ENCODE measurements at places on chromosomes 11 and 22.

DNA sequence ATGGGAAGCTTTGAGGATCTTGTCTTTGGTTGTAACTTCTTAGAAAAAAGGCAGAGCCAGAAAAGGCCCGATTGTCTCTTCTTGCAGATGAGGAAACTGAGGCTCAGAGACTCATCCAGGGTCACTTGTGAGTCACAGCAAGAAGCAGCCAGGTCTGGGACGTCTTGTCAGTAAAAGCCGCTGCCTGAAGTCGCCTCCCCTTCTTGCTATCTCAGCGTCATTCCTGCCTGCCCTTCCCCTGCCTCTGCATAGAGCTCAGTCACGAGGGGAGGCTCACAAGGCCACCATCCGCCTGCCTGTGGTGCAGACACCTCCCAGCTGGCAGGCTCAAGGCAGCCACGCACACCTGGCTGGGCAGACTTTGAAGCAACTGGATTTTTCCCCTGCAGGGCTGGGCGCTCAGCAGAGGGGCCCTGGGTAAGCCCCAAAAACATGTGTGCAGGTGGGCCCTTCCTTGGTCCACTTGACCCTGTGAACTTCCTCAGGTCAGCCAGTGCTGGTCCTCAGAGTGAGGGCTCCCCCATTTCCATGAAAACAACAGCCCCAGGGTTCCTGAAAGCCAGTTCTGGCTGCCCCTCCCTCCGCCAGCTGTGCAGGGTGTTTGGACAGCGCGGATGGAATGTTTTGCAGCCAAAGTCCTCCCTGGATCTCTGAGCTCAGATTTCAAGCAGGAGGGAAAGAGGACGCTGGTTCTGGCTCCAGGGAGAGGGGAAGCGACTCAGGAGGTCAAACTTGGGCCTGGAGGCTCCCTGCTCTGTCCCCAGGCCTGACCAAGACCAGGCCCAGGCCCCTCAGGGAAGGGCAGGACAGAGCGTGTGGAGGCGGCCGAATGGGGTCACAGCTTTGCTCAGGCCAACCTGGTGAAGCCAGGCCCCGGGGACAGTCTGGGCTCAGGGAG, 6.0 kb upstream of the RAB3IL1 start:
- DNase-seq = peak; percentile 18

DNA sequence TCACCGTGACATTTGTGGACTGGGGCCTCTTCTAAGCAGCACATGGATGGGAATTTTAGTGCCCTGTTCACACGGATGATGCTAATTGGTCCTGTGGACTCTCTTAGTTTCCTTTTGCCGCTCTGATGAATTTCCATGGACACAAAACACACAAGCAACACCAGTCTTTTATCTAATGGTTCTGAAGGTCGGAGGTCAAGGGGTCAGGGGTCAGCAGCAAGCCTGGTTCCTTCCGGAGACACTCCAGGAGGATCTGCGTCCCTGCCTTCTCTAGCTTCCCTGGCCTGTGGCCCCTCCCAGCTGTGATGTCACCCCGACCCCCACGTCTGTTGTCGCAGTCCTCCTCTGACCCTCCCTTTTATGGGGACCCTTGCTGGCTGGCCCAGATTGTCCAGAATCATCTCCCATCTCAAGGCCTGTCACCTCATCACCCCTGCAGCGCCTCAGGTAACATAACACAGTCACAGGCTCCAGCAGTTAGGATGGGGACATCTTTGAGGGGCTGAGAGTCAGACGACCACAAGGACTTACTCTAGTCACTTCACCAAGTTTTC, 6.8 kb downstream of the NADSYN1 start:
- DNase-seq = no peak

GRCh38 chr11:35073691-35074419, 65.1 kb upstream of the CD44 start:
- no peak for DNase-seq

DNA sequence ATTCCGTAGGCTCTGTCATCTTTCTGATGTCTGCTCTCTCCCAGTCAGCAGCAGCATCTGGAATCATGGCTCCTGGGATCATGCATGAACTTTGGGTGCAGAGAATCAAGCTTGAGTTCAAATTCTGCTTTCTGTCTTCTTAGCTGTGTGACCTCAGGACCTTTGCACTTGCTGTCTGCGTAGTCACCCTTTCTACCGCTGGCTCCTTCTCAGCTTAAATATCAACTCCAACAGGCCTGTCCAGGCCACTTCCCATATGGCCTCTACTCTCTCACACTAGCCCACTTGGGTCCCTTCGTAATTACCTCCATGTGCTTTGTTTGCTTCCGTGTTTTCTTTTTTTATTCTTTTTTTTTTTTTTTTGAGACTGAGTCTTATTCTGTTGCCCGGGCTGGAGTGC, 4.6 kb upstream of the GGA1 start:
- no peak for DNase-seq

DNA sequence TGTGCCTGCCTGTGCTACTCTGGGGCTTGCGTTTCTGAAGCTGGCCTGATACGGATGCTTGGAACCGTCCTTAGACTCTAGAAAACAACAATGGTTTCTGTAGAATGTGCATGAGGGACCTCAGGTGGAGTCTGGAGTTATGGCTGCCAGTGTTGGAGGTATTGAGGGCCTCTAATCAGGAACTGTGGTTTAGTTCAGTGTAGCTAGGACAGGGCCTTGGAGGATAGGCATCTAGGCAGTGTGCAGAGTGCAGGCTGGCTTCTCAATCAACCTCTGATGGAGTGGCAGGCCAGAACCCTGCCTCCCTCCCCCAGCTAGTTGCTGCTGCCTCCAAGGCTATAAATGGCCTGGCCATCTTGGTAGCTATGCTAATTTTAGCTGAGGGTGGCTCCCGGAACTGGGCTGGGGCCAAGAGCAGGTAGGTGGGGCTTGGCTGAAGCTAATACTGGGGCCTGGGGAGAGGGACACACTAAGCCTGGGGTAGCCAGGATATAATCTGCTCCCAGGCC, 4.0 kb downstream of the STIM1 start:
- no peak for DNase-seq

- DNase-seq = peak; percentile 20
Observed at GRCh38 chr11:43504316-43504950, 145.7 kb downstream of the TTC17 start.

- no peak for DNase-seq
Observed at GRCh38 chr11:126722006-126722736, 278.4 kb downstream of the KIRREL3 start.

- DNase-seq = no peak
Observed at GRCh38 chr11:10002221-10002620, 291.8 kb downstream of the SBF2 start.

DNA sequence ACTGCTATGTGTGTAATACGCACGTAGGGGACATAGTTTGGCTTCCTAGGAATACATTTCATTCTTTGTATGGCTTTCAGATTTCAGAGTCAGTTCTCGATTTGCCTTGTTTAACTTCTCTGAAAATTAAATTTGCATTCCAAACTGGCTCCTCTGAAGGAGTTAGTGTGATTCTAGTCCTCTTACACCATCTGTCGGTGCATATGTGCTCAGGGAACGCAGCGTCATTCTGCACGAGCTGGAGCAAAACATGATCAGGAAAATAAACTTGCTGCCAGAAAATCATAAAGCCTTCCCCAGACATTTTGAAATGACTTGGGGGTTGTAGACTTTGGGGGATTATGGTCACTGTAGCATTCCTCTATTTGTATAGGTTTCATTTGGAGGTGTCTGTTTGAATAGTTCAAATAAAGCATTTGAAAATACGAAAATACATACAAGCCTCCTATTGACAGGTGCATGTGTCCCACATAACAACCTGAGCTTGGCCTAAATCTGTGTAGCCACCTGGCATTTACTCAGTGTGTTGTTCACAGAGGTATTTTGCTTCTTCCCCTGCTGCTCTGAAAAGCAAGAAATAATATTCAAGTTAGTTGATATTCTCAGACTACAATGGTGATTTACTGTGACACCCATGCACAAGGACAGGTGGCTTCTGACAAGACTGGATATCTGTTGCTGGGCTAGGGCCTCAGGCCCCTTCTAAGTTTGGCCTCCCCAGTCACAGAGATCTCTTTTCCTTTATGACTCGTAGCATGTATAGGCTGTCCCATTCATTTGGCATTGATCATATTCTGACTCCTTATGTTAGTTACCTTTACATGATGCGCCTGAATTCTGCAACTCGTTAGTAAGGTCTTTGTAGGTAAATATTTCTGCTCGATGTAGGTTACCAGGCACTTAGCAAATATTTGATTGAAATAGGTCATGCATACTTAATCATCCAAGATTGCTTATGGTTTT, 81.6 kb upstream of the SORL1-AS1 start:
- DNase-seq = peak; percentile 33

DNA sequence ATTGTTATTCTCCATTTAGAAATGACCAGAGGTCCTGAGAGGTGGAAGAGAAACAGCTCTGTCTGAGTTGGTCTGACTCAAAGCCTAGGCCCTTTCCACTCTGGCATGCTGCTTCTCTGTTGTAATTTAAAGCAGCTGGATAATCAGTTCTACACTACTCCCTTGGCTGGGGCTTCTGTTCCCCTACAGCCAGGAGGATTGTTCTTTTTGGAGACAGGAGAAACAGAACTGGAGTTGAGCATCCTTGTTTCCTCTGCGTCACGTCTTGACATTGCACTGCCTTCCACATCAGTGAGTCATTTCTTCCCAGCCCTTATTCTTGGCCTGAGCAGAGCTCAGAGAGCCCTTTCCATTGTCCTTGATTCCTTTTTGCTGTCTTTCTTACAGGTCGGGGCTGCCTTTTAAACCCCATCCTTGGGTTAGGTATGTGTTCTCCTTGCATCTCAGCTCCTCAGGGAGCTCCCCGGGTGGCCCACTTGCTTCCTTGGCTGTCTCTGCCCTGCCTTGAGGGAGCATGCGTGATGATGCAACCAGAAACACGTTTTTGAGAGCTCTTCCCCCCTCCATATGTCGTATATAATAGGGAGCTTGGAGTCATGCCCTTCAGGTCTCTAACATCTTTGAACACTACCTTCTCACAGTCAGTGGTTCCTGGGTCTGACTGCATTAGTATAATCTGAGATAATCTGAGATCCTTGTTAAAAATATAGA, 35.7 kb downstream of the CYB5R2 start:
- DNase-seq = peak; percentile 66

GRCh38 chr22:27372364-27372763, 429.2 kb downstream of the MN1 start:
- DNase-seq = no peak

DNA sequence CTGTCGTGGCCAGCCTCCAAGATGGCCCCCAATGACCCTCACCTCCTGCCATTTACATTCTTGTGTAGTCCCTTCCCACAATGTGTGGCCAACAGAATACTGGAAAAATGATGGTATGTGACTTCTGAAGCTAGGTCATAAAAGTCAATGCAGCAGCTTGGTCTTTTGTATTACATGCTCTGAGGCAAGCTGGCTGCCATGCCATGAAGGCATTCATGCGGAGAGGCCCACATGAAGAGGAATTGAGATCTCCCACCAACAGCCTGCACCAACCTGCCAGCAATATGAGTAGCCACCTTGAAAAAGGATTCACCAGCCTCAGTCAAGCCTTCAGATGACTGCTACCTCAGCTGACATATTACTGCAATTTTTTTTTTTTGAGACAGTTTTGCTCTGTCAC, 4.6 kb downstream of the MRTFA start:
- no peak for DNase-seq

- DNase-seq = peak; percentile 3
Observed at GRCh38 chr22:32991353-32992101, 66.7 kb downstream of the SYN3 start.
